Spleen (tissue), 13 donors: ENCODE measurements at places on chromosomes 4 and X.

GRCh38 chr4:186792728-186793366, 69.2 kb upstream of the FAT1 start:
- DNase-seq = no peak

GRCh38 chrX:17587366-17587765, 149.9 kb upstream of the SCML1 start:
- DNase-seq = no peak

GRCh38 chrX:33211356-33212260, at the start of gene DMD:
DMD (minus strand) TSS chrX:33211549; CDS start chrX:33211312, 237 bp downstream.
- DNase-seq = no peak

DNA sequence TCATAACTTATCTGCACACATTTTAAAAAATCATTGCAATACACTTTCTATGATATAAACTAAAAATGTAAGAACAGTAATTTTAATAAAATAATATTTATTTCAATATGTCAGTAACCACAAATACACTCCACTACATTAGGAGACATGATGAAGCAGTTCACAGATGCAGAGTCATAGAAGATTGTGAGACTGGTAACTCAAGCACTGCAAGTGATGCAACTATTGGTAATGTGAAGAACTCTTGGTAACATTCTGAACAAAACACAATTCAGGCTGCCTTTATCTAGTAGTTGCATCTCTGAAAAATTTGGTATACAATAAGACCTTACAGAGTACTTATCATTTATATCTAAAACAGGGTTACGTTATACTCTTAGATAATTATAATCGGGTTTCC, 52.6 kb upstream of the LRAT start:
- no peak for DNase-seq

- no peak for DNase-seq
Observed at GRCh38 chr4:180993244-180993836, 1249.9 kb upstream of the TENM3 start.

- no peak for DNase-seq
Observed at GRCh38 chrX:39121903-39122302, 320.6 kb downstream of the MID1IP1 start.

- peak; percentile 89 for DNase-seq
Observed at GRCh38 chrX:49184294-49185281, 1.6 kb downstream of the PRICKLE3 start.

GRCh38 chr4:27148211-27148895, 287.7 kb downstream of the STIM2 start:
- no peak for DNase-seq

DNA sequence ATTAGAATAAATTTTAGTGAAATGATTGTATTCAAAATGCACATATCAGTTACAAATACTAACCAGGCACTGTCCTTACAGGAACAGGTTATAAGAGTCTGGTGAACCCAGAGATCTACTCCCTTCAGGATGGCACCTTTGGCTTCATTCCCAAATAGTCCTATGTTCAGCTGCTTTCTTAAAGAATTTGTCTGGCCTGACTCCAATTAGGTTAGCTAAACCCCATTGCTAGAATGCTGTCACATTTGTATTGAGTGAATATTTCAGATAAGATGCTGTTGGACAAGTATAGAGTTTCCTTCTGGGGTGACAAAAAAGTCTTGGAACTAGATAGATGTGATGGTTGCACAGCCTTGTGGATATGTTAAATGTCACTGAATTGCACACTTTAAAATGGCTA, 69.4 kb downstream of the EFHC2 start:
- DNase-seq = no peak

DNA sequence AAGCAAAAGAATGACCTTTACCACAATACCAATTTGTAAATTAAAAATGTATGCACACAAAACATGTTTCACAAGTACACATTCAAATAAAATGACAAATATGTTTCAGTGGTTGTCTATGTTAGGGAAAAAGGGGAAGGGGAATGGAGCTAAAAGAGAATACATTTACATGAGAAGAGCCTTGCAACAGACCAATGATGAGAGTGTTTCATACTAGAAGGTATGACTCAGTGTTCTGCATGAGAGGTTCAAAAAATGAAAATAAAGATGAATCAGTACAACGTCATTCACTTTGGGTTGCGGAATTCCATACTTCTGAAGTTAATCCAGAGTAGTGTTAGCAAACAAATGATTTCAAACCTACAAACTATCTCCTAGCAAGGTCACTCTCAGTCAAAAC, 51.7 kb downstream of the RPGR start:
- DNase-seq = no peak

DNA sequence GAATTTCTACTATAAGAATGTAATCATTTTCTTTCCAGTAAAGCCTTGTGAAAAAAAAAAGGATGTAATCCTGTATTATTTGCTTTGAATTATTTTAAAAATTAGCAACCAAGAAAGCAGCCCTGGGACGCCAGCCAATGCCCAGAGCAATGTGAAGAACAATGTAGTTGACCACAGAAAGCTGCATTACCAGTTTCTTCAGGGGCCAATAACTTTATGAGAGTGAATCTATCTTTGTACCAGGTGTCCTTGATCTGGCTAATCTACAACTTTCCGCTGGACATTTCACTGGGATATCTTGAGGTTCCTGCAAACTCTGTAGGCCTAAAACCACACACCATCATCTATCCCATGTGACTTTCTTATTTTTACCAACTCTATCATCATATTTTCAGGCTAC, 7.6 kb upstream of the KLHL2 start:
- no peak for DNase-seq

DNA sequence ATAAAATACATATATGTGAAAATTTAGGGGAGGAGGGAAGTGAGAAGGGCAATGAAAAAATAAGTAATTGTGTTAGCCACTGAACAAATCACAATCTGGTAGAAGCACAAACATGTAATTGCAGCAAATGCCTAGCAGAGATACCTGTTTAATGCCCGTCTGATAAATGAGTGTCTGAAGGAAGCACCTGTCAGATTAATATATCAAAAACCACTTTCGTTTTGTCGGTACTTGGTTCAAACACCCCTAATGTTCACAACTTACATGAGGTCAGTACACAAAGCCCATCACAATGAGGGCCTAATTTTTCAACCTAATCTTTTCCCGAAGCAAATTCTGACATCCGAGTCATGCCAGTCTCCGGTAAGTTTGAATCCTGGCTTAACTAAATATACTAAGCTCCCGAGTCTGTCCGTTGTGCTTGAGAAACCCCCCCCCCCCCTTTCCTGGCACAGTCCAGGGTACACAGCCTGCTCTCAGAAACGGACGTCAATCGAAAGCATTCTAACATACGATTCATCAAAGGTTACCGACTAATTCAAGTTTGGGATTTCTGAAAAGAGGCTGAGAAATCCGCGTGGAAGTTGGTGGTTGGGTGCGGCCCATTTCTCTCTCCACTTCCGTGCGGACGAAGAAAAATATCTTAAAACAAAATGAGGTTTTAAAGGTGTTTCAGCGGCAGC, 758 bp downstream of the SDAD1 start:
- no peak for DNase-seq

DNA sequence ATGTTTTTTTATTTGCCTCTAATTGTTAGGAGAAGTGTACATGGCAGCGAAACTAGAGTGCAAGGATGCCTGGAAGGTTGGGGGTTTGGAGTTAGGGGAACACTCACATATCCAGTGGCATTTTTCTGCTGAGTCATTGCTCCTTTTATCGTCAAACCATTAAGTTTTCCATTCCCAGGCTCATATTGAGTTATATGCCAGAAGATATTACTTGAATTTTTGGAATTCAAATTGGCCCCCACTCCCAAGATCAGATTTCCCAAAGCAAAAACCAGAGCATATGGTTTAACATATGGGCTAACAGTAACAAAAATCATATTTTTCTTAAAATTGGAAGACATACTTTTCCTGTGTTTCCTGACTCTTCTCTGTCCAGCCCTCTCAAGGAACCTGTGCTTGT, 152.7 kb downstream of the FSTL5 start:
- DNase-seq = no peak

DNA sequence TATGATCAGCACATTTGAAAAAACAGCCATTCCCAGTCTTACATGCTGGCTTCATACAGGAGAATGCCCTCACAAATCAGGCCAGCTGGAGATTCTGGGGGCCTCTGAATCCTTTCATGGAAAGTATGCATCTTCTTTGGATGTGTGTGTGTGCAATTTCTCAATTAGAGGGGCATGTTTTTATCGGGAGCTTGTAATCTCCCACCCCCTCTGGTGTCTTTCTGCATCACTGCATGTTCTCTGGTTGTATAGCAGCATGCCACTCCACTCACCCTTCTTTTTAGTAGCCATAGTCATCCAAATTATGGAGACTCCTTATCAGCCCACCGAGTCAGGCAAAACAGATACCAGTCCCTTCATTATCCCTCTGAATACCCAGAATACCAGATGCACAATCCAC, 282.2 kb upstream of the SLIT2 start:
- no peak for DNase-seq

GRCh38 chrX:109974906-109975655, 27.8 kb upstream of the TMEM164 start:
- no peak for DNase-seq

DNA sequence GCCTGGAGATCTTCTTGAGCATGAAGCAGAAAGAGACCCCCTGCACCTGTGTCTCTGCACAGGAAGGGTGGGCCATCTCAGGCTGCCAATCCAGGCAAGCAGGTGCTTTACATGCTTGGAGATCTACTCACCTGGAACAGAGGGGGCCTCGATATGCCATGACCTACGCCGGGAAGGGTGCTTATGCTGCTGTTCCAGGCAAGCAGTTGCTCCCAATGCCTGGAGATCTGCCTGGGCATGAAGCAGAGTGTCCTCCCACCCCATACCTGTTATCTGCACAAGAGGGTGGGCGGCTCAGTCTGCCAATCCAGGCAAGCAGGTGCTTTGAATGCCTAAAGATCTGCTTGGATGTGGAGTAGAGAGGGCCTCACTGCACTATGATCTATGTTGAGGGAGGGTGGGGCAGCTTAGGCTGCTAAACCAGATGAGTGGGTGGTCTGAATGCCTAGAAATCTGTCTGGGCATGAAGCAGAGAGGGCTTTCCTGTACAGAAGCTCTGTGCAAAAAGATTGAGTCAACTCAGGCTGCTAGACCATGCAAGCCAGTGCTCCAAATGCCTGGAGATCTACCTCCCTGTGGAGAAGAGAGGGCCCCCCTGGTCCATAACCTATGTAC, 104.5 kb upstream of the QRFPR start:
- peak; percentile 51 for DNase-seq

DNA sequence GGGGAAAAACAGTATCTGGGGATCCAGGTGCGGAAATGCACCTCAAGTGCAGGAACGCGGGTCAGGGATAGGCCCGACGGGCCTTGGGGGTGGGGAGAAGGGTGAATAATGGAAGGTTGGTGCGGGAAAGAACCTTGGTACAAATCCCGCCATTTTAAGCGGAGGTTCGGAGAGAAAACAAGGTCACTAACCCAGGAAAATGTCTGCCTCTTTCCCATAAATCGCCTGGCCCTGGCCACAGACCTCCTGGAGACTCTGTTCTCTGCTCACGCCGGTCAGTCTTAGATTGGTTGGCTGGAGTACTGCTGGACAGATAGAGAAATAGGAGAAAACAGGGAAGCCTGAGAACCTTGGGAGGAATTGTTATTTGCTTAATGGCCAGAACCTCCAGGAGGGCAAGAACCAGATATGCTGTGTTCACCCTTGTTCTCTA, 897 bp upstream of the FBXL5 start:
- DNase-seq = no peak

GRCh38 chr4:148834804-148835631, 392.8 kb upstream of the NR3C2 start:
- DNase-seq = no peak

GRCh38 chrX:32852203-32852602, 359.1 kb downstream of the DMD start:
- no peak for DNase-seq

- DNase-seq = no peak
Observed at GRCh38 chr4:75025431-75025830, 92.5 kb downstream of the PARM1 start.

GRCh38 chrX:17669891-17670290, 67.4 kb upstream of the SCML1 start:
- no peak for DNase-seq

- no peak for DNase-seq
Observed at GRCh38 chr4:150145946-150146340, 67.7 kb downstream of the DCLK2 start.

DNA sequence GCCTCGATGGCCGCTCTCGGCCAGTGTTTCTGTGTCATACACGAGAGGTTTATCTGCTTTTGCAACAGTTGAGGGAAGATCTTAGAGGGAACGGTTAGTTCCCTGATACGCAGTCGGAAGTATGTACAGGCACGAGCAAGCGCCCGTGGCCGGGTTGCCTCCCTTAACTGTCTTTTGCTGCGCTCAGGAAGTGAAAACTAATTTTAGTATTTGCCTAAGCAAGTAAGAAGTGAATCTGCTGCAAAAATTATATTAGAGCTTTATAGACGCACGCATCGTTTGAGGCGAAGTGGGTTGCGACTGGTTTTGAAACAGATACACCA, 695 bp downstream of the MTM1 start:
- no peak for DNase-seq

DNA sequence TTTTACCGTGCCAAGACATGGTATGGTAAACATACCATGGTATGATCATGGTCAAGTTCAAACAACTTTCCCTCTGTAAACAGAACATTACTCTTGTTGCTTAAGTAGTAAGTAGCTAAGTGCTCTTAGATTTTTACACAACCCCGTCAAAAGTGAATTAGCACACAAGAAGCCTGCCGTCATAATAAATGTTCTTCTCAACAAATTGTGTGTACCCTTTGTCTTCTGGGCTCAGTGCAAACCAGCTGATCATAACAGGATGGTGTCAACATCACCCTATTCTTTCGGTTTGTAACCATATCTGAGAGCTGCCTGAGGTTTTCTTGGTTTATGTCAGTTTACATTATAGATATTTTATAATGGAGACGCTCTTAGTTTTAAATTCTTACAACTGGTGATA, 28.8 kb downstream of the MSL3 start:
- DNase-seq = no peak

DNA sequence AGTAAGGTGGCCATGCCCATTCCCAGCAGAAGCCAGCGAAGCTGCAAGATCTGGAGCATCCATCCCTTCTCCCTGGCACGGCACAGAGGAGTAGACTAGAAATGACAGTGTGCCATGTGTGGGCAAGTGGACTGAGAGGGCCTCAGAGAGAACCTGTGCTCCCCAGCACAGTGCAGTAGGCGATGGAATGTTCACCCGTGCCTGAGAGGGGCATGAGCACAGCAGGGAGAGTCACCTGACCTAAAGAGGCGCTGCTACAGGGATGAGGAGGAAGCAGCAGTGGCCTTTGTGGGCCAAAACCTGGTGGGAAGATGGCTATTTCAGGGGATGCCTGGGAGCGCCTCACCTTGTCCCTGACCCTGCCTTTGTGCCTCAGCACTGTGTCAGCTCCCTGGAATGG, 8.0 kb upstream of the CDKN2AIP start:
- DNase-seq = peak; percentile 35

- DNase-seq = no peak
Observed at GRCh38 chr4:8394061-8394519, 46.4 kb downstream of the ACOX3 start.
